ENCODE measurements at places on chromosomes 6 and 20.

DNA sequence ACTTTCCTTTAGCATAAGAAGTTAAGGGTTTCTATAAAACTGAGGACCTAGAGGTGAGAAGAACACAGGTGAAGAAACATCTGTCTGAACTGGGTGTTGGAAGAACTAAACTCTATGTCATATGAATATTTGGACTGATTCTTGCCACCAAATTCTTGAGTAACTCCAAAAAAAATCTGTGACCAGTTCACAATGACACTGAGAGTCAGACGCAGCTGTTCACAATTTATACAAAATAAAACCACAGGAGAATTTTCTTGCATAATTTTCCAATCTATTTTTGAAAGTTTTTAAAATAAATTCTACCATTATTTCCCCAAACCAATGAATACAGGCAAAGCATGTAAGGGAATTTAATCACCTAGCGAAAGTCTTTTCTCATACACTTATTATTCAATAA, 148.1 kb upstream of the TCF21 start:
- no peak for DNase-seq

GRCh38 chr6:140572867-140573266, 1198.4 kb upstream of the CITED2 start:
- DNase-seq, result no peak

DNA sequence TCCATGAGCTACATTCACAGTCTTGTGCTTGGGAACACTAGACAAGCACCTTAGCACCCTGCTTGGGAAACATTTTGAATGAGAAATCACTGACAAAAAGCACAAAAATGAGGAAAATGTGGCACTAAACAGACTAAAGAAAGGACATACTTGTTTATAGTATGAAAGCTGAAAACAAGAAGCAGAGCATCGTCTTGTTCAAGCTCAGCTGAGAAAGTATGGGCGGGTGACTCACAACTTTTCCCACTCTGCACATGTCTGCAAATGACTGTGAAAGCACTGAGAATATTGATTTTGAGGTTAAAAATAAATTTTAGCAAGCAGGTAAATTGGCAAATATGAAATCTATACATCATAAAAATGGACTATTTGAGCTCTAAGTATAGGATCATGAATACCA, 725.3 kb downstream of the COL12A1 start:
- DNase-seq, result no peak

- no peak for DNase-seq
These were observed 295.5 kb downstream of the TAF4 start for GRCh38 chr20:61770113-61770585.

- no peak for DNase-seq
These were observed 15.1 kb downstream of the OSBPL2 start for GRCh38 chr20:62253398-62253797.

GRCh38 chr6:55069132-55069781, 105.1 kb upstream of the HCRTR2 start:
- no peak for DNase-seq

- no peak for DNase-seq
These were observed 111.0 kb downstream of the DTNBP1 start for GRCh38 chr6:15551798-15552197.

GRCh38 chr20:31920275-31920855, 31.5 kb downstream of the PDRG1 start:
- no peak for DNase-seq

- no peak for DNase-seq
These were observed 12.8 kb upstream of the KHDRBS2 start for GRCh38 chr6:62298745-62299392.
